ENCODE measurements at places on chromosomes 13 and 19. TPM values are rescaled to one million over a fixed set of nuclear protein-coding genes. Genes with fewer than 3 reads are reported as not detected.

Gene TTC9B
- 0.11 TPM for polyA plus RNA-seq

Gene ZNF576
- polyA plus RNA-seq = 13.8 TPM

Gene MEX3D
- polyA plus RNA-seq = 28.2 TPM

Gene PLIN4
- 1.5 TPM for polyA plus RNA-seq

Gene SLC25A41
- 2.0 TPM for polyA plus RNA-seq

Gene SCGB2B2
- polyA plus RNA-seq = 1.4 TPM

Gene QPCTL
- 6.8 TPM for polyA plus RNA-seq

Gene NEK5
- 4.3 TPM for polyA plus RNA-seq

Gene FAM216B
- polyA plus RNA-seq = not detected

Gene STOML3
- polyA plus RNA-seq = not detected

Gene CDX2
- not detected for polyA plus RNA-seq

Gene SMIM17
- 1.3 TPM for polyA plus RNA-seq

Gene OR1M1
- 0.07 TPM for polyA plus RNA-seq

Gene INSL3
- polyA plus RNA-seq = 0.61 TPM

Gene ZNF541
- 0.31 TPM for polyA plus RNA-seq

Gene TCF3
- 131 TPM for polyA plus RNA-seq

Gene TLE6
- 10.4 TPM for polyA plus RNA-seq

Gene SHC2
- 49.3 TPM for polyA plus RNA-seq

Gene AZU1
- 1.9 TPM for polyA plus RNA-seq

Gene UTP14C
- 32.1 TPM for polyA plus RNA-seq

Gene FCER2
- polyA plus RNA-seq = 0.14 TPM

Gene ZNF492
- polyA plus RNA-seq = 2.6 TPM

All from renal cortex interstitium (tissue), 15 donors.